ENCODE measurements at places on chromosomes 5 and 9.

GRCh38 chr5:95884017-95884325, 61.4 kb upstream of the GLRX start:
- no peak for DNase-seq

GRCh38 chr9:89781838-89782540, 177.2 kb downstream of the GADD45G start:
- DNase-seq, result no peak

DNA sequence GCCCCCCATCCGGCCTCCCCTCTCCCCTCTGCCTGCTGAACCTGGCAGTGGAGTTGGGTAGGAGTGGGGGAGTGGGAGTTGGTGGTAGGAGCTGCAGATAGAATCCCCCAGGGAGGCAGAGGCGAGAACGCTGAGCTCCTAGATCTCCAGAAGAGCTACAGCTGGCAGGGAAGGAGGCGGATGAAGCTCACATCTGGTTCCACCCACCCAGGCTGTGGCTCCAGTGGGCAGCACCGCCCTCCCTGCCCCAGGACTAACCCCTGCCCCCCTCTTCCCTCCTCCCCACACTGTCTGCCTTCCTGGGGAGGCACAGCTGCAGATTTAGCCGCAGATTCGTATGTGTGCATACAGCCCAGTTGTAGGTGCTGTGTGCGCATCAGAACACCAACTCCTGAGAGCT, 34.2 kb downstream of the C9orf50 start:
- DNase-seq, result no peak

- no peak for DNase-seq
Measured at GRCh38 chr9:95623640-95624039, 106.9 kb upstream of the PTCH1 start.

- DNase-seq, result no peak
Measured at GRCh38 chr9:133849110-133849670, 111.0 kb upstream of the SARDH start.

DNA sequence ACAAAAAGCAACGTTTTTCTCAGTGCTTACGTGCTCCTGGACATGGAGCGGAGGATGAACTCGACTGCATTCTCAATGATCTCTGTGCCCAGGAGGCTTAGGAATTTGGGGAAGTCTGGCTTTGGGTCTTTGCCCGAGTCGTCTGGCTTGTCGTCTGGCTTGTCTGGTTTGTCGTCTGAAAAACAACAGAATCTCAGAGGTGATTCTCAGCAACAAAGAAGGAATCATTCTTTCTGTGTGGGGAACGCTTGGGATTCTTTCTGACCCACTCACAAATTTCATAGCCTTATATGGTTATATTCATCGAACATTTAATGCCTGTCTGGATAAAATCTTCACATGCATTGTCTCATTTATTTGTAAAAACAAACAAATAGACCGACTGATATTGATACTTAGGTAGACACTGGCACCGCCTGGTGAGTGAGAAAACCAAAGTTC, 4.7 kb downstream of the C5orf46 start:
- DNase-seq, result no peak

DNA sequence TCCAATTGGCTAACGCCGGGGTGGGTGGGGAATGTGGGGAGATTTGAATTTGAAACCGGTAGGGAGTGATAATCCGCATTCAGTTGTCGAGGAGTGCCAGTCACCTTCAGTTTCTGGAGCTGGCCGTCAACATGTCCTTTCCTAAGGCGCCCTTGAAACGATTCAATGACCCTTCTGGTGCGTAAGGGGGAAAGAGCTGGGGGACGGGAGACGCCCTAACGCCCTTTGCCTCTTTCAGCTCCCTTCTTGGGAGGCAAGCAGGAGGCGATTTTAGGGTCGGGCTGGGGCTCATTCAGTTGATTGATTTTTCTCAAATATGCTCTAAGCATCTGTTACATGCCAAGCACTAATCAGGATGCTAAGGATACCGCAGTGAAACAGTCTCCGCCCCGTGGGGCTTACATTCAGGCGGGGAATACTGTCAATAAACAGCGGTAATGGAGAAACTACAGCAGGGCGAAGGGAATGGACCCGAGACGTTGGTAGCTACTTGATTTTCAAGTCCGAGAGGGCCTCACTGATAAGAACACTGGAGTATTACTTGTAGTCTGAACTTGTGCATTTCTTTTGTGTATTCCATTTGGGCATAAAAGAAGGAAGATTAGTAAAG, at the start of gene HMMR:
HMMR (plus strand) TSS at position 71 of the 610 bp plus-strand sequence; CDS start at position 132, 61 bp downstream.
- no peak for DNase-seq

GRCh38 chr5:121819682-121820261, 31.9 kb upstream of the FTMT start:
- no peak for DNase-seq

All from activated naive CD4-positive, alpha-beta T cell treated with anti-CD3 and anti-CD28 coated beads, Interleukin-2, amount 50 U/mL, for 16 hours (primary cell).